ENCODE measurements at places on chromosomes 7 and 10. TPM values are rescaled to one million over a fixed set of nuclear protein-coding genes. Genes with fewer than 3 reads are reported as not detected.

SNX8 gene
- 29.6 TPM for total RNA-seq

SMARCD3 gene
- 51.1 TPM for total RNA-seq

PPP1R3C gene
- 89.1 TPM for total RNA-seq

LRRD1 gene
- not detected for total RNA-seq

TEX47 gene
- not detected for total RNA-seq

ZNF804B gene
- total RNA-seq = not detected

SPDYE16 gene
- total RNA-seq = 1.4 TPM

PODXL gene
- total RNA-seq = 23.0 TPM

SYPL1 gene
- 82.1 TPM for total RNA-seq

NODAL gene
- not detected for total RNA-seq

NKX2-3 gene
- not detected for total RNA-seq

ALOX5 gene
- 64.1 TPM for total RNA-seq

SH2B2 gene
- 10.0 TPM for total RNA-seq

TLL2 gene
- total RNA-seq = not detected

SORBS1 gene
- 1,659 TPM for total RNA-seq

TMEM176B gene
- 25.2 TPM for total RNA-seq

AKR1B15 gene
- total RNA-seq = 0.28 TPM

PON1 gene
- total RNA-seq = not detected

UFSP1 gene
- total RNA-seq = 4.1 TPM

LLCFC1 gene
- not detected for total RNA-seq

SKIDA1 gene
- 0.71 TPM for total RNA-seq

CLEC5A gene
- total RNA-seq = 3.0 TPM

ANK3 gene
- 126 TPM for total RNA-seq

ANKRD7 gene
- not detected for total RNA-seq

ADRB1 gene
- total RNA-seq = 0.27 TPM

OR9A2 gene
- total RNA-seq = not detected

AGR3 gene
- total RNA-seq = 22.2 TPM

GRB10 gene
- total RNA-seq = 104 TPM

CTAGE15 gene
- not detected for total RNA-seq

FAM25A gene
- not detected for total RNA-seq

ALKBH4 gene
- total RNA-seq = 15.9 TPM
